Hepatic stellate cell (primary cell): ENCODE measurements at places on chromosomes 7 and 10.

DNA sequence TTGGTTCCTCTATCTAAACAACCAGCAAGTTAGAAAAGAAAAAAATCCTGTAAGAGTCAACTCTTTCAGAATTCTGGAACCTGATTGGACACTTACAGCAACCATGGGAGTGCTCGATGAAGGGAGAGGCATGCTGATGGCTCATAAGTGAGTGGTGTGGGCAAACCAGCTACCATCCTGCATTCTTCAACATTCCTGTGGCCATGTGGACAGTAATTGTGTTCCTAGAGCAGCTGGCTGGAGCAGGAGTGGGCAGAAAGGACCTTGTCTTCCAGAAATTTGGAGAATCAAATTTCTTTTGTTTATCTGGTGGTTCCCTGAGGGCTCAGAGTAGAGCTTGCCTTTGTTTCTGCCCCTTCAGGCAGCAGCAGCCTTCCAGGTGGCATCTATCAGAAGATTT, 22.5 kb upstream of the MYL7 start:
- DNase-seq, result peak; percentile 94

- DNase-seq, result no peak
These were observed 36.9 kb downstream of the FRMPD2 start for GRCh38 chr10:48237259-48238250.

- peak; percentile 12 for DNase-seq
These were observed 526 bp downstream of the ZNF248 start for GRCh38 chr10:37856881-37857286.

- no peak for DNase-seq
These were observed 129.2 kb upstream of the UNC5B start for GRCh38 chr10:71082960-71083715.

DNA sequence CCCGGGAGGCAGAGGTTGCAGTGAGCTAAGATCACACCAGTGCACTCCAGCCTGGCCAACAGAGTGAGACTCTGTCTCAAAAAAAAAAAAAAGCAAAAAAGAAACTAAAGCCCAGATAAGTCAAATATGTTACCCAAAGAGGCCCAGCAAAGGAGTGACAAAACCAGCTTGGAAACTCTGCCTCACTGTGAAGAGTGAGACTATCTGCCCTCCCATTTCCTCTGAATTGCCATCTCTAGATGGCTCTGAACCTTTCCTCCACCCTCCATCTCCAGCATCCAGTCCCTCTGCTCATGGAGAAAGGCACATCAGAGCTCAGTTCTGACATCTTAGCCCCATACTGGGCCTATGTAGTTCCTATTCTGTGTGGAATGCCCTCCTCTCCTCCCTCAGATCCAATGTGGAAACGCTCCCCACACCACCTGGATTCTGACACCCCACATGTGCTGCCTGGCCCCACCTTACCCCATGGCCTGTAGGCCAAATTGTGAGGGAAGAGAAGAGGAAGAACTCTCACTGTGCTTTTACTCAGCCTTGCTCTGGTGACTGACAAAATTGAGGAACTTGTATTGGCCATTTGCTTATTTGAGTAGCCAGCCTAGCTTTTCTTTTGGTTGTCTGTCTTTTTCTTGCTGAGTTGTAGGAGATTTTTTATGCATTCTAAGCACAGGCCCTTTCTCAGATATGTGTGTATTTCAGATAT, 18.0 kb upstream of the NUDCD3 start:
- DNase-seq, result no peak

DNA sequence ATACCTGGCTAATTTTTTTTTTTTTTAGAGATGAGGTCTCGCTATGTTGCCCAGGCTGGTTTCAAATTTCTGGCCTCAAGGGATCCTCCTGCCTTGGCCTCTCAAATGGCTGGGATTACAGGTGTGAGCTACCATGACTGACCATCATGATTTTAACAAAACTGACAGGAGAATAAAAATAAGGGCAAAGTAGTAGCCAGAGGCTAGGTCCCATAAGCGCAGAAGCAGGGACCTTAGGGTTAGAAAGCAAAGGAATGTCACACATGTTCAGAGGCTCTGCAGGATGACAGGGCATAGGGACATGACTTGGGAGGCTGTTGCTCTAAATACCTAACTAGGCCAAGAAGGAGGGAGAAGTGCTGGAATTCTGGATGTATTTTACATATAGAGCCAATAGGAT, 5.1 kb upstream of the LIMK1 start:
- no peak for DNase-seq

GRCh38 chr7:28183627-28184026, 3.0 kb upstream of the JAZF1 start:
- DNase-seq, result no peak

DNA sequence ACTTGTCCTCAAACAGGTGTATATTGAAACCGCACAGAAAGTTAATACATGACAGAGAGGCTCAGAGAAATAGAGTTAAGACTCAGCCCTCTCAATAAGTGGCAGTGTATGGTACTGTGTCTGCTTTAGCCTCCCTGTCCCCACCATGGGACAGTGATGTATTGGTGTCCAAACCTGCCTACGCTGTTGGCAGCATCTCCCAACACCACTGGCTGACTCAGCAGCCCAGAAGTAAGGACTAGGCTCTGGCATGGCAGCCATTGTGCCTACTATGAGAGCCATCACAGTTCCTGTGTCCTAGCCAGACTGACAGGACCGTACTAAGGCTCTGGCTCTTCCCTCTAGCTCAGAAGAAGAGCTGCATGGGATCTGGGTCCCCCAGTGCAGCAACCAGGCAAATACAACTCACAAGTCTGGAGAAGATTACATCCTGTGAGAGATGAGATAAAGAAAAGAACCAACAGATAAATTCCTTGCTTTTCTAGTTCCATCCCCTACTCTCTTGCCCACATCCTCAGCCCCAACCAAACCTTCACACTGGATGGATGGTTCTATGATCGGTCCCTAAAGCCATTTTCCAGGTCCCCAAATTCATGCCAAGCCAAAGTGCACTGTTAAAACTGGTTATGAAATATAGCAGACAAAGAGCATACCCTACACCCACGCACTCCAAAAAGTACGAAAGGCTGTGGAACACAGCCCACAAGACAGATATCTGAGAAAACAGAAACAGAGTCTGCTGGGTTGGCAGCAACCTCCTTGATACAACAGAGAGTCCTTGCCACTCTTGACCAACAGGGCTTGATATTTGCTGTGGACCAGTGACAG, 44.1 kb upstream of the DMTF1 start:
- no peak for DNase-seq

- DNase-seq, result no peak
These were observed 704 bp downstream of the ZNRF2 start for GRCh38 chr7:30285067-30285535.

GRCh38 chr10:110576220-110576619, 8.7 kb downstream of the SMC3 start:
- peak; percentile 17 for DNase-seq

GRCh38 chr10:119135513-119135881, 30.0 kb downstream of the SFXN4 start:
- no peak for DNase-seq

DNA sequence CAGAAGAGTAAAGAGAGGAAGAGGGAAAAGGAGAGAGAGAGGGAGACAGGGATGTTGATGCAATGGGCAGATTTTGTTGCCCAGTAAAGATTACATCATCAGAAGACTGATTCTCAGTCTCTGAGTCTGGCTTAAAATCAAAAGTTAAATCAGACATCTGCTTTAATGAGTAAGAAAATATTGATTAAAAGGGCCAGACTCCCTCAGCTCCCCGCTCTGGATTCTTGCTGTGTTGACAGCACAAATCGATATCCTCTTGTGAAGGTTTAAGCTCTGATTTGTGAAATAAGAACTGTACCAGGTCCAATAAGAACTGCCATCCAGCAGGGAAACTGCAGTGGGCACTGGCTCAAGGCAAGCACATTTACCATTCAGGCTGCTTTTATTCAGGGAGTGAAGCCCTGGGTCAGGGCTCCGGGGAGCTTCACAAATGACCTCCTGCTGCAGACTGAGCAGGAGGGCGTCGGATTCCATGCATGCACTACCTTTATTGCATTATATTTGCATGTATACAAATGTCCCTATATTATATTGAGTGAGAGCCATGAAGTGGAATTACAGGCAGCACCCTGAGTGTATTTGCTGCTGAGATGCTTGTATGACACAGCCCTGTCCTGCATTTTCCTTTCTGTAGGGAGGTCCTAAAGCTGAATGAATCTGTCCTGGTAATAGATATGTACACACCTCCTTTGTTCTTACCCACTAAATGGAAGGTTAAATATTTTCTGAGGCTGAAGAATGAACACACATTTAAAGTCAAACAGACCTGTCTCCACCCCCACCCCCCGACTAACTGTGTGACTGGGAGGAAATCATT, 401.5 kb downstream of the REEP3 start:
- DNase-seq, result no peak

DNA sequence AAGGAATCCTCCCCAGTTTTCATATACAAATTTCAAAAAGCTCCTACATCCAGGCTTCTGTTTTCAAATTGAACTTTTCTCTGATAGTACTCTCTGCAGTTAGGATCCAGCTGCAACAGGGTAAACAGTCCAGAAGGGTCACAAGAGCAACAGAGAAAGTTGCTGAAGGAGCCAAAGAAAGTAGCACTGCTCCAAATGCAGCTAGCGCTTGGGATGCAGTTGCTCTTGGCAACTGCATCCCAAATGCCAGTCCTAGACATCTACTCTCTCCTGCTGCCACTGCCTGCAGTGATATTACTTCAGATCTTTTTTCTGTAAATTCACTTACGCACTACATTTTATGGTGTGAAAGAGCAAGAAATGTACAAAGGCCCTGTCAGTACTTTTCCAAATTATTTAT, 14.6 kb downstream of the GPR37 start:
- DNase-seq, result no peak

- DNase-seq, result peak; percentile 76
These were observed 3.7 kb upstream of the MCU start for GRCh38 chr10:72688208-72688651.

DNA sequence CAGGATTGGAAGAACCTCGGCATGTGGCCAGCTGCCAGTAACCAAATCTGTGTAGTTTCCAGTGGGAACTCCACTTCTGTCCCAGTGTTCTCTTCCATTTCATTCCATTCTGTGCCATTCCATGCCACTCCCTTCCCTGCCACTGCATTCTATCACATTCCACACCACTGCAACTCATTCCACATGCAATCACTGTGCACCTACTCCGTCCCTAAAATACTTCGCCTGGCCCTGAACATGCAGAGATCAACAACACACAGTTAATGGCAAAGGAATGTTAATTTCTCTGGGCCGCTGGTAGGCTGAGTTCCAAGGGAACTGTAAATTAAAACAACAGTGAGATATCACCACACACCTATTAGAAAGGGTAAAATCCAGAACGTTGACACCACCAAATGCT, 64.8 kb downstream of the AKR1B1 start:
- no peak for DNase-seq

GRCh38 chr7:111290419-111290818, 199.5 kb downstream of the LRRN3 start:
- no peak for DNase-seq

DNA sequence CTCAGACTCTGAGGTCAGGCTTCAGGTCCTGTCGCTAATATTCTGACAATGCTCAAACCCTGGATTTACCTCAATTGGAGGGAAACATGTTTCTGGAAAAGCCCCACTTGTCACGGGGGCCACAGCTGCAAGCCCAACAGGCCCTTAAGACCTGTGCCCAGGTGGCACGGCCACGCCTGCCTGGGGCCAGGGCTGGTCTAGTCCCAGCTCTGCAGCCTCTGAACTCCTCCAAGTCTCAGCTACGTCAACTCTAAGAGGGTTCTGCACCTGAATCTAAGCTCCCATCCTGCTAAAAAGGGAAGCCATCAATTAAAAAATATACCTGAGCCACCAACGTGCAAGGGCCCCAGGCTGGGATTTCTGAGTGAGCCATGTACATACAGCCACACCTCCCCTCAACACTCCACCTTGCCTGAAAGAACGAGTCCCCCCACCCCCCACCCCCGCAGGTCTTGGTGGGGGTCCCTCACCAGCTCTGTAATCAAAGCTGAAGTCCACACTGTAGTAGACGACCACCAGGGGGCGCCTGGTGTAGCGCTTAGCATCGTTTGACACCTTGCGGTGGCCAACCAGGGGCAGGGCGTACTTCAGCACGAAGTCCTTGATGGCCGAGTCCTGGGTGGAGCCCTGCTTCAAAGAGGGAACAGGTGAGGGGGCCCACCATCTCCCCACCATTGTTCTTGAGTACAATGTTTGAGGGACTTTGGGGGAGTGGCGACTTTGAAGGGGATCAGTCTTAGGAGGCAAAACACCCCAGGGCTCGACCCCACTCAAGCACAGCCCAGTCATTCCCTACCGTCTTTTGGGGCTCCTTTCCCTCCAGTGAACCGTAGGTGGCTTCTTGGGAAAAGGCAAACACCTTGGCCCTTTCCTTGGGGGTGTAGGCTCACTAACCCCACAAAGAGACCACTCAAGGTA, 22.6 kb downstream of the PDIA4 start:
- DNase-seq, result peak; percentile 61

- DNase-seq, result no peak
These were observed 42.7 kb downstream of the SNX10 start for GRCh38 chr7:26334166-26334859.

GRCh38 chr7:74262639-74263398, 8.6 kb upstream of the RFC2 start:
- DNase-seq, result no peak

GRCh38 chr10:77513220-77513619, 124.4 kb downstream of the KCNMA1 start:
- no peak for DNase-seq

GRCh38 chr10:29590915-29591650, 43.7 kb downstream of the SVIL start:
- DNase-seq, result no peak

- DNase-seq, result no peak
These were observed 53.9 kb downstream of the VCL start for GRCh38 chr10:74051736-74052342.

GRCh38 chr7:107450970-107451369, 18.9 kb upstream of the GPR22 start:
- DNase-seq, result no peak

DNA sequence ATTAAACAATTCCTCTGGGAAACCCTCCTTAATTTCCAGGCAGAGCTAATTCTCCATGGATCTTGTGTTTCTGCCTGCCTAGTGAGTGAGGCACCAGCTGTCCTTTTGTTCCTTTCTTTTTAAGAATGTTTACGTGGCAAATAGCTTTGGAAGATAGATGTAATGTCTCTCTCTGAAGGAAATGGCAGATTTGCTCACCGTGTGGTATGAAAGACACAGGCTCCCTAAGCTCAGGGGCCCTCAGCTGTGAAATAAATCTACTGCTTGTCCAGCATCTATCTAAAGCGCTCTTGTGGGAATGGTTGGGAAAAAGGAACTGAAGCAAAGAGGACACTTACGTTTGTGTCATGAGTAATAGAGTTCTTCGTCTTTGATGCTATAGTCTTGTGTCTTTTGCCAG, 64.6 kb downstream of the FAS start:
- DNase-seq, result no peak

- no peak for DNase-seq
These were observed 51.8 kb upstream of the RHEB start for GRCh38 chr7:151571471-151571870.

- DNase-seq, result no peak
These were observed 25.5 kb downstream of the NYAP1 start for GRCh38 chr7:100509231-100509630.
